ENCODE measurements at places on chromosomes 7 and 10.

- DNase-seq: peak; percentile 69
Measured at GRCh38 chr10:89301721-89302445, at the start of gene IFIT2. IFIT2 (plus strand) TSS chr10:89302046; CDS start chr10:89302124, 78 bp downstream.

- no peak for DNase-seq
Measured at GRCh38 chr10:21976739-21977138, 26.8 kb downstream of the DNAJC1 start.

- no peak for DNase-seq
Measured at GRCh38 chr7:49850921-49851613, 77.6 kb downstream of the VWC2 start.

GRCh38 chr7:51850126-51850525 is 533.5 kb upstream of the COBL start:
- no peak for DNase-seq

GRCh38 chr7:2281541-2281940 is 32.7 kb downstream of the SNX8 start:
- peak; percentile 60 for DNase-seq

GRCh38 chr10:102542800-102543418 is 39.1 kb downstream of the SUFU start:
- peak; percentile 32 for DNase-seq

GRCh38 chr7:157688533-157689268 is 351.9 kb downstream of the DNAJB6 start:
- DNase-seq: no peak

GRCh38 chr10:83545901-83546391 is 593.4 kb upstream of the GHITM start:
- no peak for DNase-seq

- DNase-seq: peak; percentile 99
Measured at GRCh38 chr7:132065193-132065988, 509.0 kb upstream of the PODXL start.

GRCh38 chr10:90372451-90372850 is 485.4 kb downstream of the HTR7 start:
- DNase-seq: no peak

Data from fibroblast of skin of abdomen (primary cell).